Activated CD4-positive, alpha-beta T cell treated with anti-CD3 and anti-CD28 coated beads for 24 hours (primary cell): ENCODE measurements at places on chromosomes 4 and X.

DNA sequence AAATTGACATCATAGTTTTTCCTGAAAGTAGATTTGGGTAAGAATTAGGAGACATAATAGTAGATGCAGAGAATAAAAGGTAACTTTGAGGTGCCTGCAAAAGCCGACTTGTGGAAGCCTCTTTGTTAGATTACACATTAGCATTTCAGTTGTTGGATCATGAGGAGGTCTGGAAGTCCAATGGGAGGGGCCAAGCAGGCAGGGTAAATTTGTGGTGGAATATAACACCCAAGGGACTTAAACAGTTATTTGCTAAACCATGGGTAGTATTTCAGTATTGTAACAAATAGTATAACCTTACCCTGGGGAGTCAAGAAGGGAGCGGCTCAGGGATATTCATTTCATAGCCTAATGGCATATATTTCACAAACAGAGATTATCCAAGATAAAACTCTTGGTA is 810.7 kb upstream of the AMOT start:
- no peak for DNase-seq

DNA sequence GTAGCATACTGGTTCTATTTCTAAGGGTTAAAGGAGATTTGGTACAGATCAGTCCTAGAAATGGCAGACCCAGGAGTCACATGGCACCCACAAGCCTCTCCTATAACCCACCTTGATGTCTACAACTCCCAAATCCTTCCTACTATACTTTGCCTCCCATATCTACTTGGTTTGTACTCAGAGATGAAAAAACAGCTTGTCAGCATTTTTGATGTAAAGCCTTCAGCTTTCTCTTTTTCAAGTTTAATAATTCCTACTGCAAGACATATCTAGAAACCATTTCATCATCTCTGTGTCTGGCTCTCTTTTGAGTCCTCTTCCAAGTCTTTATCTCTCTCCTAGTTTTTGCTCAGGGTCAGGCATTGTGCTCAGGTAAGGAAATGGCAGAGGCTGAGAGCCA is 82.9 kb downstream of the NYX start:
- no peak for DNase-seq

DNA sequence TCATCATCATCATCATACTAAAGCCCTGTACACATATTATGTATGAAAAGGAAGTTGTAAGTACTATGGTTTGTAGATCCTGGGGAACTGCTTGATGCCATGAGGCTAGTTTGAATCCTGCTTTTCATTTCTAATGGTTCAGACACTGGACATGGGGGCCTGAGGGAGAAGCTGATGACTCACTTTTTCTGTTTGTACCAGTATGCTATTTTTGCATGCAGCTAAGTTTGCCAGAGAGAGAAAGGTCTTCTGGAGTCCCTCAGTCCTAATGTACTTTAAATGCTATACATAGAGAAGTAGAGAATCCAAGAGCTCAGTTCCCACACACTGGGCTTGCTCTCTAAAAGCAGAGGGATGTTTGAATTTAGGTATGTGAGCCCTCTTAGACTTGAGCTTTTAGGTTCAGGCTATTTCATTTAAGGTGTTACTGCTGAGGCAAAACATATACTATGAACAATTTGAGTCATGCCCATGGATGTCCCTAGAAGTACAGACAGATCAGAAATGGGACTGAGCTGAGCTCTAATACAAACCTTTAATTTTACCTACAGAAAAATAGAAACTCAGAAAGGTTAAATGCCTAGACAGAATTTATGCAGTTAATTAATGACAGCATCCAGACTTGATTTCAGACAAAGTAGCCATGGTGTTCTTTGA is 17.6 kb upstream of the HS3ST1 start:
- no peak for DNase-seq

- no peak for DNase-seq
Observed at GRCh38 chr4:123599920-123600810, 203.6 kb downstream of the SPRY1 start.

GRCh38 chrX:57134702-57135101 is 2.5 kb downstream of the SPIN2A start:
- no peak for DNase-seq

- no peak for DNase-seq
Observed at GRCh38 chrX:48864210-48864609, 28.8 kb upstream of the PCSK1N start.

DNA sequence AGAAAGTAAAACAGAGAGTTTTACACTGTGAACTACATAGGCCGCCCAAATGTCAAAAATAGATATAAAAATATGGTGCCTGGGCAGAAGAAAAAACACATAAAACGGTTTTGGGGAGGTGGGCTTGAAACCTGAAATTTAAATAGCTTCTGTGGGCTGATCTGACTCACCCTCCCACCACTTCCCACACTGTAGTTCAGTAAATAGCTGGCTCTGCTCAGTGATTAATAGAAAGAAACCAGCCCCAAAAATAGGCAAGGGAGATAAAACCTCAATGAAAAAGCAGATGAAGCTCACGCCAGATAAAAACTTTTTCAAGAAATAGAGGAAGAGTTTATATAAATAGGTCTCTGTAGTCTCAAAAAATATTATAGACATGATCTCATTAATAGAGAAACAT is 13.2 kb upstream of the COX7B2 start:
- DNase-seq, result no peak

DNA sequence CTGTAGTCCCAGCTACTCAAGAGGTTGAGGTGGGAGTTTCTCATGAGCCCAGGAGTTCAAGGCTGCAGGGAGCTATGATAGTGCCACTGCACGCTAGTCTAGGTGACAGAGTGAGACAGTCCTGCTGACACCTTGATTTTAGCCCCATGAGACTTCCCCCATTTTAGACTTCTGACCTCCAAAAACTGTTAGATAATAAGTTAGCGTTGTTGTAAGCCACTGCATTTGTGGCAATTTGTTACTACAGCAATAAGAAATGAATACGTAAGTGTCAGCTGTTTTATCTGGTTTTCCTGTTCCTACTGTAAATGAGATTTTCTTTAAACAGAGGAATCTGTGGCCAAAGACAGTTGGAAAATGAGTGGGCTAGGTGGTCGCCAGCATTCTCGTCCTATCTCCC is 83.9 kb downstream of the ARHGAP10 start:
- no peak for DNase-seq

DNA sequence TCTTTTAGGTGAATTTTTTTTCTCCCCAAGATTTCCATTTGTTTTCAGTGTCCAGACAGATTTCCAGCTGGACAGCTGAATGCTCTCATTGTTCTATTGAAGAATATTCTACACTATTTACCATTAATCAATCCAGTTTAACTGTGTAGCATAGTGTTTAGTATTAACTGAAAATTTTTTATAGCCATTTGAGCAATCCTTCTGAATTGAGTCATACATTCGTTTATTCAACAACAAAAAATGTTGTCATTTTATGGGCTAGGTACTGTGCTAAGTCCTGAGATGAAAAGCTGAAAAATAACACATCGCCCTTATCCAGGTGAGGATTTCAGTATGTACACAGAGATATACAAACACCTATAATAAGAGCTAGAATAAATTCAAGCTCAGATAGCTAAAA is 223.3 kb downstream of the COL25A1 start:
- no peak for DNase-seq

- no peak for DNase-seq
Observed at GRCh38 chrX:94329182-94329581, 655.2 kb downstream of the FAM133A start.

DNA sequence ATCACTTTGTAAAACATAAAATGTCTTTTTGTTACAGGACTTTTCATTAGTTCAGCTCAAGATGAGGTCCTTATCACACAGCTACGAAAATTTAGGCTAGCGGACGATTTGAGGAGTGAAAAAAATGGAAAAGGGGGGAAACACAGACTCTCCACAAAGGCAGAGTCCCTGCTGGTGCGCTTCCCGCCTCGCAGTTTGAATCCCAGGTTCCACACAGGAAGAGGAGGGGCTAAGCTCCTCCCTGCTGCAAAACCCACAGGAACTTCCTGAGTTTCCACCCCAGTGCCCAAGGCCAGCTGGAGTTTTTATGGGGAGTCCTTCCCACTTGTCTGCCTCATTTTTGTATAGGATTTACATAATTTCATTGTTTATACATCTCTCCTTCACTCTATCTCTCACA is 11.2 kb downstream of the ADAM29 start:
- DNase-seq, result no peak

DNA sequence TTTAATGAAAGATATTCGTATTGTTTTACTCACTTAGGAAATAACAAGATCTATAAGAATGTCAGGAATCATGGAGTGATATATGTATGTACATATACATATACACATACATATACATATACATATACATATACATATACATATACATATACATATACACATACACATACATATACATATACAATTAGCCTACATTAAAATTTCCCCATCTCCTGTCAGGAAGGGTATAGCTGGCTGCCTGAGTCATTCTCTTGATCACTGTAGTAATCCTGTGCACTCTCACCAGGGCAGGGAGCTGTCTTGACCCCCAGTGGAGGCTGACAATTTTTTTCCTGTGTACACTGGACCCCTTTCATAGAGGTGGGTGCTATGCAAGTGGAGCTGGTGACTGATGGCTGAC is 23.3 kb upstream of the MAGEA11 start:
- DNase-seq, result no peak

DNA sequence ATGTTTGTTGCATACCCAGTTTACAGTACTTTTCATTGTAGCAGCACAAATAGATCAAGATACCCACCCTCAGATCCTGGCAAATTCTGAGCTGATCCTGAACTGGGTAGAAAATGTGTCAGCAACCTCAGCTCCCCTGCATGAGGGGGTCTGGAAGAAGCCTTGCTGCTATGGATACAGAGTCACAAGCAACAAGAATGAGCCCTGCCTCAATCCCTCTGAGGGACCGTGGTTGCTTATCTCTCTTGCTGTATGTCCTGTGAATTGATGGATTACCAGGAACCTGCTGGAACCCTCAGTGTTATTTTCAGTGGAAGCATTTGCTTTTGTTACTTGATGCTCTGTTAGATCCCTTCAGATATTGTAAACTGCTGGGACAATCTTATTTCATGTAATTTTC is 331.0 kb downstream of the STIM2 start:
- no peak for DNase-seq

DNA sequence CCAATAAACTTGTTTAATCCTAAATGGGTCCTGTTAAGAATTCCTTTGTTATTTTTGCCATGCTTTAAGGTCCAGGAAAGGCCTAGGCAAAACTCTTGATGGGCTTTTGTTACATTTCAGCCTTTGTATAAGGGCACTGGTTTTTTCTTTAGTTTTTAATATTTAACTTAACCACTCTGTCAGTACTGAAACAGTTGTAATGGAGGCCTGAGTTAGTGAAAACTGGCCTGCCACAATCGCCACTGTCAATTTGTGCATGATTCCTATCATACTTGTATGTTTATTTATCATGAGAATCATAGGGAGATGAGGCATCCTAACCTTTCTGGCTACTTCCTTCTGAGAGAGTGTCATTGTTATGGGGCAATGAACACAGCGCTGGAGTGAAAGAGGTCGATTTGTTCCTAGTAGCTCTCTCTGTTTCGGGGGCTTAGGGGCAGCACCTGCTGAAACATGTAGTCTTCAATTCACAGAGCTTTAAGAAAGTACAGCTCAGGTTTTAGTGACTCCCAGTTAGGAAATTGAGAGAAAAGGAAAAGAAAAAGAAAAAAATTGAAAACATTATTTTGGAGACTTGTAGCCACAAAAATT is 393.8 kb upstream of the FSTL5 start:
- no peak for DNase-seq

DNA sequence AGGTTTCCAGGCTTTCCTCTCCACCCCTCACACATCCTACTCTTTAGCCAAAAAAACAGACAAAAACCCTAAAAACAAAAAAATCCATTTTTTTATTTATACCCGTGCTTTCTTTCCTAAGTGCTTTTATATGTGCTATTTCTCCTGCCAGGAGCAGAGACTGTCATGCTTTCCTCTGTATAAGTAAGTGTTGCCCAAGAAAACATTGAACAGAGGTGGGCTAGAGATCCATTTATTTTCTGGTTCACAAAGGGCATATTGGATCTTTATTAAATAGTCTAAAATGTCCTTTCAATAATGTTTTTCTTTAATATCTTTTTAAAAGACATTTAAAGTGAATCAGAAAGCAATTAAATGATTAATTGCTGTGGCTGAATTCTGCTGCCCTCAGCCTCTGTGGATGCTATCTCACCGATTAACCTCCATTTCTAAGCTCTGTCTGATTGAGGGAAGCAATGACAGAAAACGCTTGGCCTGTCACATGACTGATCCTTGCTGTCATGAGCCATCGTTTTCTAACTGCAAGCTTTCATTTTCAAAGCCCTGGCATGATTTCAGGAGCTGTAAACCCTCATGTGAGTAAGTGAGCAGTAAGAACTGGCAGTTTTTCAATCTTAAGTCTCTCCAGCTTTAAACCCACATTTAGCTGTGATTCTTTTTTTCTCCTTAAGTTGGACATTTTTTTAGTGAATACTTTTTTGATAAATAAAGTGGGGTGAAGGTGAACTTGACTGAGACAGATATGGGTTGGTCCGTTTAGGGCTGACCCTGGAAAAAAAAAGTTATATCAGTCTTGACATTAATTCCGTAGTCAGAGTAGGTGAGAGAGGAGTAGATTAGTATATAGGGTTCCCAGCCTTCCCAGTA is 180.7 kb upstream of the PGRMC2 start:
- DNase-seq, result no peak

DNA sequence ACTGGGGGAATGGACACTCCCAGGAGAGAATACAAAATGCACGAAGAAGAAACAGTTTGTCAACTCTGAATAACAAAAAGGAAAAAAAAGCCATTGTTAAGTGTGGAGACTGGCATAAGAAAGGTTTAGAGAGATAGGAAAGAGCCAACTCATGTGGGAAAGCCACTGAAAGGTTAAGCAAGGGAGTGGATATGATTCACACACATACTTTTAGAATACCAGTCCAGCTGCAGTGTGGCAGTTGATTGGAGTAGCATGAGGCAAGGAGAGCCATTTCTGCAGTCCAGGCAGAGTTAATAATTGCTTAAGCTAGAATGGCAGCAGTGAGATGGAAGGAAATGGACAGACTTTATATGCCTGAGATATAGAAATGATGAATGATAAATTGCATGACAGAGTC is 36.9 kb upstream of the ADAD1 start:
- DNase-seq, result no peak

GRCh38 chrX:153781428-153782047 is 697 bp downstream of the SRPK3 start:
- no peak for DNase-seq
